ENCODE measurements at places on chromosomes 7 and 10.
A peak's percentile ranks its signal among the peaks of the same experiment; 100 is the strongest.

- DNase-seq, result no peak
These were observed 1.5 kb upstream of the MEST start for GRCh38 chr7:130490311-130490791.

DNA sequence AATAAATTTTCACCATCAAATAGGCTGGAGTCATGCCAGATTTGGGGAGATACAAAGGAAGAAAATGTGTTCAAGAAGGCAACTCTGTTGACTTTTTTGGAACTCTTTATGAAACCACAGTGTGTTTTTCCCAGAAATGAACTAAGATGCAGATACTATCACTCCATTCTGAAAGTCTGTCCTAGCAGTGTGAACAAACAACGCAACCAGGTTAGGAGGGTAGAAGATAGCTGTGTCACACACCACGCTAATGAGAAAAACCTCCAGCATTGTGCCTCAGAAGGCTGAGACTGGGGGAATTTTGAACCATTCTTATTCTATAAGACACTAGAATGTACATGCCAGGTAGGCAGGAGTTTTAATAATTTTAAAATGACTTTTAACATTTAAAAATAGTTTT lies 15.9 kb upstream of the ATP6V0A4 start:
- no peak for DNase-seq

- DNase-seq, result no peak
These were observed 257.0 kb downstream of the CREB5 start for GRCh38 chr7:28669330-28669729.

GRCh38 chr10:78415111-78415510 lies 381.4 kb downstream of the RPS24 start:
- no peak for DNase-seq

DNA sequence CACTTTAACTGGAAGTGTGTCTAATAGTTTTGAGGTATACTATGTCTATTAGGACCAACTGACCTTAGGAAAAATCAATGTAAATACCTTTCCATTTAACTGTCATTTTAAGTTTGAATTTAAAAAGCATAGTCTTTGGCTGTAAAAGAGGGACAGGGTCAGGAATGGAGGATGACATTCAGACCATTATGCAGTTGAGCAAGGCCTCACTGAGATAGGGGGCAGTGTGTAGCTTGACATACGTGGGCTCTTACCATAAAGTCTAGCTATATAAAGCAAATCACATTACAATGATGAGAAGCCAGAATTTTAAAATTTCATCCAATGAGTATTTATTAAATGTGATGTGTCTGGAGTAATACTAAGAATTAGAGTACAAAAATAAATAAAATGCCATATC lies 17.9 kb downstream of the PALS2 start:
- no peak for DNase-seq

GRCh38 chr10:123858077-123858681 lies 33.4 kb downstream of the CPXM2 start:
- peak; percentile 3 for DNase-seq

- no peak for DNase-seq
These were observed 37.5 kb upstream of the PIK3CG start for GRCh38 chr7:106827626-106828025.

- no peak for DNase-seq
These were observed 60.4 kb downstream of the PAX2 start for GRCh38 chr10:100805543-100806355.

DNA sequence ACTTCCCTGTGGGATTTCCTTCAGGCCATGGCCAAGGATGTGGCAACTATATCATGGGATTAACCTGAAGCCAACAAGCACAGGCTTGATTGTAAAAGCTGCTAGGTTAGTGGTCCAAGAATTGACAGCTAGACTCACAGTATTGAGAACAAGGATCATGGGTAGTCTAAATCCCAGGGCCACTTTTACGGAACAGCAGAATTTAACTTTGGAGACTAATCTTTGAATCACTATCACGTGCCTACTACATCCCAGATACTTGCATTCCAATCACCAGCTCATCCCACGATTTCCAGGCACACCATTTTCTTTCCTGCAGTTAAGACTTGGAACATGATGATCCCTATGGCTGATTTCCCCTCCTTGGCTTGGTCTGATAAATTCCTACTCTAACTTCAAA lies 65.6 kb upstream of the ADO start:
- peak; percentile 76 for DNase-seq

- no peak for DNase-seq
These were observed 33.8 kb downstream of the JAKMIP3 start for GRCh38 chr10:132099389-132100090.

GRCh38 chr7:76338298-76339084 lies 20.3 kb downstream of the YWHAG start:
- DNase-seq, result peak; percentile 57

DNA sequence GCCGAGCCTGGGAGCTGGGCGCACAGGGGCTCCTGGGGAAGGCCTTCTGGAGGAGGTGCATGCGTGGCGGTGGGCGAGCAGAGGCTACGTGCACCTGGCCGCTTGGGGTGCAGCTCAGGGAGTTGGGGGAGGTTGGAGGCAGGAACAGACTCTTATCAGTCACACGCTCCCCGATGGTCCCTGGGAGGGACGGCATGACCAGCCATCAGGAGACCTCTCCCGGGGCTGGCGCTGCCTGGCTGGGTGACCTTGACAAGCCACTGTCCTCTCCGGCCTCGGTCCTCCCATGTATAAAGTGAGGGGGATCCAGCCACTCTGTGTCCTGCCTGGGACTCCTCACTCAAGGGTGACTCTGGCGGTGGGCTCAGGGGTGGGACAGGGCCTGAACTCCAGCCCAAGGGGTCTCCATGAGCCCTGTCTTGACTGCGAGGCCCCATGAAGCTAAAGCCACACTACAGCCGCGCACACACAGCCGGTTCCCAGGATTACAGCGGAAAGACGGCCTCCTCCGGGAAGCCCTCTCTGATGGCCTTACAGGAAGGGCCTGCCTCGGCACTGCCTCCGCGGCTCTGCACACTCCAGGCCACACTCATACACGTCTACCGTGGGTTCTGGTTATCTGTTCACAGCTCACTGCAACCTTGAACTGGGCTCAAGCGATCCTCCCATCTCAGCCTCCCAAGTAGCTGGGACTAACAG lies 2.3 kb downstream of the TMEM184A start:
- no peak for DNase-seq

GRCh38 chr7:84202855-84203254 lies 8.3 kb upstream of the SEMA3A start:
- DNase-seq, result no peak

DNA sequence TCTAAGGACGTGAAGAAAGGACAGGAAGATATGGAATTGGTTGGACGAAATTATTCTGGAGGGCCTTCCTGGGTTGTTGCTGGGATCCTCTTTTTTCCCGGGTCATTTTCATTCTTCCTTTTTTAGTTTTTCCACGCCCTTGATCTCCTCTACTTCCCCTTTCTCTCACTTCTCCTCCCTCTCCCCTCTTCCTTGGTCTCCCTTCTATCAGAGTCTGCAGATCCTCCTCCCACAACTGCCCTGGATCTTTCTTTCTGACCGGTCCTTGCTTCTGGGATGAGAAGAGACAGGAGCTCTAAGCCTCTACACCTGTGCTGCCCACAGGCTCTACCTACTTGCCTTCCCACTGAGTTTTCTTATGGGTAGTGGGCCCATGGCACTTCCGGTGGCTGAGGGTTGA lies 103.7 kb upstream of the RELN start:
- no peak for DNase-seq

DNA sequence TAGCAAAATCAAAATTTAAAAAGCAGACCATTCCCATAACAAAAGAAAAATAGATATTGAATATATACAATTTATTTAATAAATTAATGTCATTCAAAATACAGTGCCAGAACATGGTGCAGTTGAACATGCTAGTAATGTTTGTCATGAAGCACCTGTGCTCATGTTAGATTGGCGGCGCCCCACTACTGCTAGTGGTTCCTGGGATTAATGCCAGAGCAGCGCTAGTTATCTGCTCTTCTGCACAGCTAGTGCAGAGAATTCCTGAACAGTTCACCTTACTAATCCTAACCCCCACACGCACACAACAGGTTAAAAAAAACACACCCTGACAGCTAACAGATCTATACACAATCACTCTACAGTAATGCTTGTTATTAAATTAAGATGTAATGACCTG lies 23.4 kb downstream of the KBTBD2 start:
- DNase-seq, result no peak

DNA sequence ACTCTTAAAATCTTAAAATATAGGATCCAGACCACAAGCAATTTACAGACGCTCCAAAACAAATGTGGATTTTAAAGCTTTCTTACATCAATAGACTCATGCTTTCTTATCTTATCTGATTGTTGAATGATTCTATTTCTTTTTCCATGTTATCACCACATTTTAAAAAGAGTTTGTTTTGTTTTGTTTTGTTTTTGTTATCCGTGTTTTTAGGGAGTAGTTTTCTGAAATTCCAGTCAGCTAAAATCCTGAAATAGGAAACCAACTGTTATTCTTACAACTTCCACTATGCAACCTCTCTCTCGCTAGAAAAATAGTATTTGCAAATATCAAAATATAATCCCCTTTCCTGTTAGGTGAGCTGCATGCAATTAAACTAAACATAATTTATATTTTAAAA lies 251.0 kb downstream of the PCDH15 start:
- no peak for DNase-seq

GRCh38 chr7:21768279-21768678 lies 177.4 kb downstream of the CDCA7L start:
- DNase-seq, result no peak

- peak; percentile 32 for DNase-seq
These were observed 13.2 kb downstream of the STAM start for GRCh38 chr10:17657103-17657500.

DNA sequence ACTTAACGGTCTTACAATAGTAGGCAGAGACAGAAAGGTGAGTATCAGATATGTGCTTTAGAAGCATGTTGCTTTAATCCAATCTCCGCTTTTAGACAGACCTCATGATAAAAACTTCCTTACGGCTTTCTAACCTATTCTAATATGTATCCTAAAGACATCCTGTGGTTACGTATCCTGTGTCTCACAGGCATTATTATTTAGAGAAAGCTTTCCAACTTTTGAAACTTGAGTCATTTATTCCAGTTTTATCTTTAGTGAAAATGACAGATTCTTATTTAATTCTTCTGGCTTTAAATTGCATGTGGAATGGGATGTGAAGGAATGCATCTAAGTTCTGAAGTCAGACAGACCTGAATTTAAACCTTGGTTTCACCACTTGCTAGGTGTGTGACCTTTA lies 118.9 kb downstream of the OTUD1 start:
- DNase-seq, result peak; percentile 29

- DNase-seq, result no peak
These were observed 629.7 kb downstream of the ACTR3B start for GRCh38 chr7:153389261-153389660.

DNA sequence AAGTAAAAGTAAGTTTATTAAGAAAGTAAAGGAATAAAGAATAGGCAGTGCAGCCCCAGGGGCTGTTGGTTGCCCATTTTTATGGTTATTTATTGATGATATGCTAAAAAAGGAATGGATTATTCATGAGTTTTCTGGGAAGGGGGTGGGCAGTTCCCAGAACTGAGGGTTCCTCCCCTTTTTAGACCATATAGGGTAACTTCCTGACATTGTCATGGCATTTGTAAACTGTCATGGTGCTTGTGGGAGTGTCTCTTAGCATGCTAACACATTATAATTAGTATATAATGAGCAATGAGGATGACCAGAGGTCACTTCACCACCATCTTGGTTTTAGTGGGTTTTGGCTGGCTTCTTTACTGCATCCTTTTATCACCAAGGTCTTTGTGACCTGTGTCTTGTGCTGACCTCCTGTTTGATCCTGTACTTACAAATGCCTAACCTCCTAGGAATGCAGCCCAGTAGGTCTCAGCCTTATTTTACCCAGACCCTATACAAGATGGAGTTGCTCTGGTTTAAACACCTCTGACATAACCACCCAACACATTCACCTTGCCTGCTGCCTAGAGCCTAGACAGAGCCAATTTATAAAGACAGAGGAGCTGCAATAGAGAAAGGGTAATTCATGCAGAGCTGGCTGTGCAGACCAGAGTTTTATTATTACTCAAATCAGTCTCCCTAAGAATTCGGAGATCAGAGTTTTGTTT lies 10.9 kb upstream of the ERCC6 start:
- no peak for DNase-seq

GRCh38 chr7:133571076-133571475 lies 318.2 kb downstream of the EXOC4 start:
- DNase-seq, result no peak

- DNase-seq, result peak; percentile 76
These were observed 6.4 kb downstream of the USP54 start for GRCh38 chr10:73584737-73585136.

DNA sequence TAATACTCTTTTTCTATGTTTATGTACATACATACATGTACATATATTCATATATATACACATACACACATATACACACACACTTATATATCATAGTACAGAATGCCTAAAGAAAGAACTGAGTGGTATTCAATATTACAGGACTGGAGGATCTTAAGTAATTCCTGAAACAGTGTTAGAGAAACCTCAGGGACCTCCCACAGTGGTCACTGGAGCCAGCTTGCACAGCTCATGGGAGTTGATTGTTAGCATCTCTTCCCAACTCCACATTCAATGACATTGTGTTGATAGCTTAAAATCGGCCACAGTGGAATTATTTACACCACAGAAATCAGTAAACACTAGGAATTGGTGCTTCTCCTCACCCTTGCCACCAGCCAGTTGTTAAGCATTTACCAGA lies 6.0 kb downstream of the LRRC17 start:
- DNase-seq, result no peak

GRCh38 chr10:133462512-133463305 lies 9.0 kb downstream of the SCART1 start:
- no peak for DNase-seq

DNA sequence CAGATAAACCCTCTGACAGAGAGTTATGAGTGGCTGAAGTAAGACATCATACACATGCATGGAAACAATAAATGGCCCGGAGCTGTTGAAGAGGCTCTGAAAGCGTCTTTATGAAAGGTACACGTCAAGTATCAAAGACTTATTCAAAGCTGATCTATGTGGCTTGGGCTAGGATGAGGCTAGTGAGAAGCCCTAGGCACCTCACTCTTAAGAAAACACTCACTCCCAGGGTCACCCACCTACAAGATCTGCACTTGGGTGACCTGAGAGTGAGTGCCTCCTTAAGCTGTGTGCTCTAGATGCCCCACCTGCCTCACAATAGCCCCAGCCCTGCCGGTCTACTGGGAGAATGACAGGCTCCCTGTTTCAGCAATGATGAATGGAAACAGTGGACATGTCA lies 1.1 kb upstream of the GIMAP1 start:
- no peak for DNase-seq

DNA sequence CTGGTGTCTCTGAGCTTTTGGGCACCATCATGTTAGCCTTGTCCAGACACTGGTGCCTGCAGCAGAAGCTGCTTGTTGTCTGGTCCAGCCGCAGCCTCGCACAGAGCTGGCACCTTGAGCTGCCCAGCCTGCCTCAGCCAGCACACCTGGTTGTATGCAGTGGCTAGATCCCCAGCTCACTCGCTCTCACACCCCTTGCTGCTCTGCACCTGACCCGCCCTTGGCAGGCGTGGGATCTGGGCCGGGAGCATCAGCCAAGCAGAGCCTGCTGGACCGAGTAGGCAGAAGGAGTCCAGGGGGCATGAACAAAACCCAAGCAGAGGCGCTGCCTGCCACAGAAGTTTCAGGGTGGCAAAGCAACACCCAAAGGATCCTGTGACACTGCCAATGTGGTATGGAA lies 79.7 kb upstream of the ITGB1 start:
- no peak for DNase-seq
